ENCODE measurements at places on chromosomes 7 and 10. TPM values are rescaled to one million over a fixed set of nuclear protein-coding genes. Genes with fewer than 3 reads are reported as not detected.

The ZNF248 gene
- 4.8 TPM for polyA plus RNA-seq

The LMOD2 gene
- polyA plus RNA-seq, result 0.06 TPM

The CRYGN gene
- 0.35 TPM for polyA plus RNA-seq

The LIPK gene
- not detected for polyA plus RNA-seq

The ZNF365 gene
- polyA plus RNA-seq, result 0.07 TPM

The SEMA3C gene
- polyA plus RNA-seq, result not detected

The ZNF273 gene
- polyA plus RNA-seq, result 4.5 TPM

The ERVW-1 gene
- not detected for polyA plus RNA-seq

The RUFY2 gene
- 5.0 TPM for polyA plus RNA-seq

The CALML5 gene
- not detected for polyA plus RNA-seq

The GBF1 gene
- 6.3 TPM for polyA plus RNA-seq

The ANKRD30A gene
- not detected for polyA plus RNA-seq

The HGF gene
- polyA plus RNA-seq, result not detected

The STEAP1 gene
- polyA plus RNA-seq, result not detected

The HMX3 gene
- not detected for polyA plus RNA-seq

The ZNF503 gene
- polyA plus RNA-seq, result not detected

The PDE1C gene
- not detected for polyA plus RNA-seq

The CFAP69 gene
- not detected for polyA plus RNA-seq

The RBP4 gene
- polyA plus RNA-seq, result not detected

The TMEM248 gene
- polyA plus RNA-seq, result 93.5 TPM

The CTNNA3 gene
- polyA plus RNA-seq, result not detected

The REPIN1 gene
- polyA plus RNA-seq, result 39.8 TPM

The GPR146 gene
- 1.4 TPM for polyA plus RNA-seq

The TBC1D12 gene
- not detected for polyA plus RNA-seq

The PRSS37 gene
- polyA plus RNA-seq, result not detected

The SFRP5 gene
- polyA plus RNA-seq, result 39.5 TPM

The HOXA3 gene
- not detected for polyA plus RNA-seq

The GIMAP2 gene
- 89.3 TPM for polyA plus RNA-seq

The HECW1 gene
- not detected for polyA plus RNA-seq

The SHH gene
- not detected for polyA plus RNA-seq

The MBL2 gene
- polyA plus RNA-seq, result not detected

The ITPRID1 gene
- polyA plus RNA-seq, result not detected

The AGBL3 gene
- 4.0 TPM for polyA plus RNA-seq

The NFKB2 gene
- 9.1 TPM for polyA plus RNA-seq

The GIMAP7 gene
- polyA plus RNA-seq, result 821 TPM

The SCIN gene
- not detected for polyA plus RNA-seq

The NME8 gene
- not detected for polyA plus RNA-seq

The LEP gene
- polyA plus RNA-seq, result not detected

The STOX1 gene
- 0.29 TPM for polyA plus RNA-seq

The HMX2 gene
- not detected for polyA plus RNA-seq

The SLC25A40 gene
- 9.0 TPM for polyA plus RNA-seq

The CLEC2L gene
- not detected for polyA plus RNA-seq

The EEPD1 gene
- polyA plus RNA-seq, result 6.3 TPM

The FGFR2 gene
- polyA plus RNA-seq, result 0.28 TPM

The PRSS2 gene
- polyA plus RNA-seq, result not detected

The PRR15 gene
- polyA plus RNA-seq, result not detected

The CYP2E1 gene
- polyA plus RNA-seq, result 0.02 TPM

Data from naive thymus-derived CD8-positive, alpha-beta T cell (primary cell).